ENCODE measurements at places on chromosomes 3 and 15. TPM values are rescaled to one million over a fixed set of nuclear protein-coding genes. Genes with fewer than 3 reads are reported as not detected.
A peak's percentile ranks its signal among the peaks of the same experiment; 100 is the strongest.

DNA sequence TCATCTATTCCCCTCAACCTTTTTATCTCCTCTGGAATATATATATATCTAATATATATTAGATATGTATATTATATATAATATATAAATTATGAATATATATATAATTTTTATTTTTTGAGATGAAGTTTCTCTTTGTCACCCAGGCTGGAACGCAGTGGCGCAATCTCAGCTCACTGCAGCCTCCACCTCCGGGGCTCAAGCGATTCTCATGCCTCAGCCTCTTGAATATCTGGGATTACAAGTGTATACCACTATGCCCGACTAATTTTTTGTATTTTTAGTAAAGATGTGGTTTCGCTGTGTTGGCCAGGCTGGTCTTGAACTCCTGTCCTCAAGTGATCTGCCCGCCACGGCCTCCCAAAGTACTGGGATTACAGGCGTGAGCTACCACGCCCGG lies 22.2 kb downstream of the PXYLP1 start:
- no peak for DNase-seq

- DNase-seq, result no peak
Measured at GRCh38 chr15:34361278-34361677, 5.7 kb downstream of the LPCAT4 start.

GRCh38 chr15:48096355-48096786 lies 24.4 kb upstream of the SLC24A5 start:
- DNase-seq, result no peak

DNA sequence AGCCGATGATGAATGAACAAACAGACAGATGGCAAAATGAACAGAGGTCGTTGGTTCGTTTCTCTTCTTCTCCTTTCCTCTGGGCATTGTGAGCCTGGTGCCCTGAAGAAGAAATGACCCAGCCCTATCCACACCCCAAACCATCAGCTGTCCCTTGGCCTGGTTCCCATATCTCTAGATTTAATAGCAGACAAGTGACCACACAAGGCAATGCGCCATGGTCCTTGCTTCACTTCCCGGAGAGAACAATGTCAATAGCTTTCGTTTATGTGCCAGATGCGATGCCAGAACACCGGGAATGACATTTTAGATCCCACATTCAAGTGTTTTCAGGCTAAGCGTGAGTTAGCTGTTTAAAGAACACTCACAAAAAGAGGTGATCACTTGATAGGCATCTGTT lies 17.7 kb downstream of the POC1A start:
- no peak for DNase-seq

- peak; percentile 21 for DNase-seq
Measured at GRCh38 chr15:68411735-68412134, 20.2 kb downstream of the ITGA11 start.

GRCh38 chr15:87767516-87767915 lies 489.0 kb downstream of the NTRK3 start:
- DNase-seq, result no peak

HTR3E gene
- total RNA-seq, result not detected

DNA sequence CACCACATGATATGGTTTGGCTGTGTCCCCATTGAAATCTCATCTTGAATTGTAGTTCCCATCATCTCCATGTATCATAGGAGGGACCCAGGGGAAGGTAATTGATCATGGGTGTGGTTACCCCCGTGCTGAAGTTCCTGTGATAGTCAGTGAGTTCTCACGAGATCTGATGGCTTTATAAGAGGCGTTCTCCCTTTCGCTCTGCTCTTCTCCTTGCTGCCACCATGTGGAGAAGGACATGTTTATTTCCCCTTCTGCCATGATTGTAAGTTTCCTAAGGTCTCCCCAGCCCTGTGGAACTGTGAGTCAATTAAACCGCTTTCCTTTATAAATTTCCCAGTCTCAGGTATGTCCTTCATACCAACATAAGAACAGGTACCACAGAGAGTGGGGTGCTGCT lies 21.9 kb downstream of the OSTN start:
- DNase-seq, result no peak

- DNase-seq, result no peak
Measured at GRCh38 chr3:146801492-146801891, 196.3 kb upstream of the PLSCR5 start.
